Motor neuron (in vitro differentiated cells): ENCODE measurements at places on chromosomes 16 and 17. TPM values are rescaled to one million over a fixed set of nuclear protein-coding genes. Genes with fewer than 3 reads are reported as not detected.

Gene SCO1
- 20.4 and 25.4 TPM in 2 replicates for total RNA-seq

Gene RNF151
- not detected in 2 replicates for total RNA-seq

Gene CMTM3
- 42.6 and 46.0 TPM in 2 replicates for total RNA-seq

Gene ST6GALNAC2
- 0.71 TPM in 1 of 2 replicates, not detected in the other for total RNA-seq

Gene MYH2
- 0.05 and 0.13 TPM in 2 replicates for total RNA-seq

Gene GSG1L
- total RNA-seq = 0.25 and 0.38 TPM in 2 replicates

Gene CTU2
- 10.7 and 12.3 TPM in 2 replicates for total RNA-seq

Gene HEATR9
- total RNA-seq = 0.18 and 0.42 TPM in 2 replicates

Gene PTX4
- 0.35 TPM in 1 of 2 replicates, not detected in the other for total RNA-seq

Gene KLHL10
- total RNA-seq = 0.21 and 0.74 TPM in 2 replicates

Gene SOX15
- total RNA-seq = 2.3 and 3.9 TPM in 2 replicates

Gene TMEM238L
- not detected in 2 replicates for total RNA-seq

Gene WNT3
- 2.3 and 3.0 TPM in 2 replicates for total RNA-seq

Gene CLEC3A
- total RNA-seq = not detected in 2 replicates

Gene ZG16B
- total RNA-seq = 0.54 and 0.55 TPM in 2 replicates

Gene KRTAP9-1
- not detected in 2 replicates for total RNA-seq

Gene CCL13
- total RNA-seq = not detected in 2 replicates

Gene OR4D1
- total RNA-seq = not detected in 2 replicates

Gene SHBG
- 3.0 and 3.3 TPM in 2 replicates for total RNA-seq

Gene KRT16
- not detected in 2 replicates for total RNA-seq

Gene CDH13
- 6.2 and 7.8 TPM in 2 replicates for total RNA-seq

Gene SPPL2C
- 0.14 and 0.31 TPM in 2 replicates for total RNA-seq

Gene CALB2
- 11.9 and 13.5 TPM in 2 replicates for total RNA-seq

Gene CCL5
- total RNA-seq = 0.97 TPM in 1 of 2 replicates, not detected in the other

Gene TBC1D3I
- 0.41 TPM in 1 of 2 replicates, not detected in the other for total RNA-seq

Gene PDILT
- not detected in 2 replicates for total RNA-seq

Gene DOC2B
- total RNA-seq = 1.1 and 3.5 TPM in 2 replicates

Gene KRTAP9-6
- 0.19 TPM in 1 of 2 replicates, not detected in the other for total RNA-seq

Gene ZFHX3
- total RNA-seq = 20.4 and 21.5 TPM in 2 replicates

Gene NHERF2
- 15.8 and 16.7 TPM in 2 replicates for total RNA-seq

Gene CCL16
- total RNA-seq = 0.93 TPM in 1 of 2 replicates, not detected in the other

Gene MAP3K14
- 4.8 TPM in 2 replicates for total RNA-seq

Gene CCL17
- not detected in 2 replicates for total RNA-seq

Gene CACNA1G
- 2.1 and 3.3 TPM in 2 replicates for total RNA-seq

Gene DNAH9
- total RNA-seq = 0.54 and 1.7 TPM in 2 replicates

Gene TSPOAP1
- 22.4 and 26.2 TPM in 2 replicates for total RNA-seq

Gene METTL16
- 15.1 and 16.2 TPM in 2 replicates for total RNA-seq

Gene MT4
- total RNA-seq = not detected in 2 replicates

Gene LAT
- 0.71 and 1.9 TPM in 2 replicates for total RNA-seq

Gene MT1F
- total RNA-seq = 1.8 TPM in 1 of 2 replicates, not detected in the other

Gene PLEKHH3
- 22.1 and 24.2 TPM in 2 replicates for total RNA-seq

Gene KRTAP16-1
- total RNA-seq = 0.28 and 0.41 TPM in 2 replicates

Gene EMP2
- total RNA-seq = 15.5 and 16.1 TPM in 2 replicates
